Upper lobe of right lung (tissue), 1 donor: ENCODE measurements at places on chromosomes 2 and 18. TPM values are rescaled to one million over a fixed set of nuclear protein-coding genes. Genes with fewer than 3 reads are reported as not detected.
A peak's percentile ranks its signal among the peaks of the same experiment; 100 is the strongest.

GRCh38 chr18:76673281-76674185 is 148.8 kb upstream of the ZNF236 start:
- DNase-seq = no peak

DNA sequence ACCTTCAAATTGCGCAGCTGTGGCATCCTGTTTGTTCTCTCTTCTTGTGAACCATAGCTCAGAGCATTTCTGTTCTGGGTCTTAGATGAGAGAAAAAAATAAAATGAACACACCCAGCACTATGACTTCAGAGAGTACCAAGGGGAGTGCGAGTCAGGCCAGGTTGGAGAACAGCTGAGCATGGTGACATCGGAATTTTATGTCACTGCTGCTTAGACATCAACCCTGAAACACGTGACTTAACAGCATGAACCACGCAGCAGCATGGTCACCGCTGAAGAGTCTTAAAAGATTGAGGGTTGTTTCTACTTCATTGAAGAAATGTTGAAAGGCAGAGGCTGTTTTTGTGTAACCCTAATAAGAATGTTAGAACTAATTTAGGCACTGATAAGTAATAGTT is 288.8 kb upstream of the SOX11 start:
- DNase-seq = no peak

KCNJ13 gene
- not detected for total RNA-seq

PKDCC gene
- 65.5 TPM for total RNA-seq

DNA sequence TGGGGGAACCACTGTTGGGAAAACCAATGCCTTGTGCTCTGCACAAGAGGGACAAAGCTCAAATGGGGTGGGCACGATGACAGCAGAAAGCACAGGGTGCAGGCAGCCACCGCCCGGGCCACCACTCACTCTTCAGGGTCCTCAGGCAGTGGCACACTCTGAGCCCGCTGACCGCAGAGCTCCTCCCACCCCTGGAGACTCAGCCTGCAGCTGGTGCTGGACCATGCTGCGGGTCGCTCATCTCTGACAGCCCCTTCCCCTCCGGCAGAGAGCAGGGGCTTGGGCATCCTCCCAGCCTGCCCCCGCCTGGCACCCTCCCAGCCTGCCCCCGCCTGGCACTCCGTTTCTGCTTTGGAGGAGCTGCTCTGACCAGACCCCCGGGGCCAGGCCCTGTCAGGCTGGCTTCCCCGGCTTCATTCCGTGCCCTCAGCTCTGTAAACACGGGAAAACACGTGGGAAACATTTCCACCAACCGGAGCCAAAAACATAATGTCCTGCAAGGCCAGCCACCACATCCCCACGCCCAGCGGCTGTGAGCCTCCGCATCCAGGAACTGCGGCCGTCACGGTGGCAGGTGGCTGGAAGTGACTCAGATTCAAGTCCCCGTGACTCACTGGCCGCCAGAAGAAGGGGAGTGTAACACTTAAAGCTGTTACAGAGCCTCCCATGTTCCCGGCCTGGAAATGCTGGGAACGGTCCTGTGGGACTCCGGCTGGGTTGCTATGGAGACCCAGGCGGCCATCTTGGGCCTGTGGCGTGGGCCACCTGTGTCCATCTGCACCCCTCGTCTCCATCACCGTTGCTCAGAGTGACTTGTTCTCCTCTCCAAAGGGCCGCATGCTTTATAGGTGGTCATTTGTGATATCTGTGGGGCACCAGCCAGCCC is 6.8 kb upstream of the SNED1 start:
- peak; percentile 94 for DNase-seq

PROKR1 gene
- not detected for total RNA-seq
